Frontal cortex (tissue), 4 donors: ENCODE measurements at places on chromosomes 6 and 20.

DNA sequence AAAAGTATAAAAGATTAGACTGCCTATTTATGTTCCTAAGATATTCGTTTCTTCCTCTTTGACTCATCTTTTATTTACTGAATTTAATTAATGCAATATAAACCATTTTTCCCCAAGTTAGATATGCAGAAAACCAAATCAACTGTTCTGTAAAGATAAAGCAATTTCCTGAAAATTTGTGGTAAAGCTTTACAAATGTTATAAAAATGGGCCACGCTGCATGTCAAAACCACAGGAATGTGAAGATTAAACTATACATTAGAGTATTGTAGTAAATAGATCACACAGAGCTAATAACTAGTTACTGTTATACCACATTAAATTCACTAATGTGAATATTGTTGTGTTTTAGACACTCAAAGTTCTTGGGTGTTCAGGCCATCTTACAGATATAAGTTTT, 83.4 kb downstream of the OPN5 start:
- DNase-seq: no peak

DNA sequence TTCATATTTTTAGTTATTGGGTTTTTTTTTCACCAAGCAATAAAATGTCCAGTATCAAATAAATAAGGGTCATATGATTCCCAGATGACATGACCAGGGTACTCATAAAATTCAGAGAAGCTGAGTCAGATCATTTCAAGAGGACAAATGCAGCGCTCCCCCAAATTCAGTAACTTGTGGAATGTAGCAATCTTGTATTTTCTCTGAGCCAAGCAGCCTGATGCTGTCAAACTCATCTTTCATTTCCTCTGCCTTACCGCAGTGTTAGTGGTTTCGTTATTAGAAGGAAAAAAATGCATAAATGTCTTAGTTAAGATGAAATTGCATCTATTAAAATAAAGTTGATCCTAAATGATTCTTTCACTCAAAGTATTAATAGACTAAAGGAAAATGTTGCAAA, 57.8 kb upstream of the EDN1 start:
- no peak for DNase-seq

GRCh38 chr6:152637296-152638047, at the start of gene SYNE1:
Gene SYNE1, minus strand, starts transcription at chr6:152637362. Its CDS starts 9,031 bp downstream, at chr6:152628331.
- DNase-seq: no peak

DNA sequence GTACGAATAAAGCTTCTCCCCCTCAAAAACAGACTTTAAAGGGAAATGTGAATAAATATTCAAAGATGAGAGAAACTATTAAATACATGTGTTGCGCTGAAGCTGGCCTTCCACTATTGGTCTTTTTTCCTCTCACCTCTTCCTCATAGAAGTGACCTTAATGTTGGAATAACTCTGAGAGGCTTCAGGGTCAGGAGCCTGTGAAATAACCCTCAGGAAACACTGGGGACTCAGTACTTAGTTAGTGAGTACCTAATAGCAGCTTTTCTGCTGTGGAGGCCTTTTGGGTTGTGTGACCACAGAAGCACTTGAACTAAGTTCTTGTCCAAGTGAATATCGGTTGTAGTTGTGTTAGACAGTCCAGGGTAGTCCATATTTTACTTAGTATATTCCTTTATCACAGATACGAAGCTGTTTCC, 799 bp upstream of the SHPRH start:
- no peak for DNase-seq

DNA sequence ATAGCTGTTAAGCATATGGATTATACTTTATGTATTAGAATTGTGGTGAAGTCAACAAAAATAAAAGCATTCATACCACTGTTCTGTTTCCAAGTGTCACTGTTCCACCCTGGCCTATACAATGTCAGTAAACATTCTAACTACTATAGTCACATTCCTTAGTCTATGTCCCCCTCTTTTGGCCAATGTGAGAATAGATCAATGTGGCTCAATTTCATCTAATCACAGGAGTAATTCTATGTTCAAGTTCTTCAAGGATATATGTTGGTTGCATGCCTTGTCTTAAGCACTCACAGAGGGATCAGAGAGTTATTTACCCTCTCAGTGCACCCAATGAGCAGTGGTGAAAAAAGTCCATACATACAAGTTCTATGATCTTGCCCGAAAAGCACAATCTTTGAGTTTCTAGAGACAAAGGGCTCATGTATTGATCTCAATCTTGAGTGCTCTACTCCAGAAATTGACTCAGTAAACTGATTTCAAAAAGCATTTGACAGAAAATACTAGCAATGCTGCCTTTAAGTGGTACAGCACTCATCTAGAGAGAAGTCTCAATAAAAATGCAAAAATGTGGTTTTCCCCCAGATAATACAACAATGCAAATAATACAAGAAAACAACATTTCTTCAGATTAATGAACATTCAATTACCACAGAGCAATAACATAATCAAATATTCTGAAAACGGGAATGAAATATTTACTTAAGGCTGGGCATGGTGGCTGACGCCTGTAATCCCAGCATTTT, 16.5 kb downstream of the SMLR1 start:
- DNase-seq: no peak
